ENCODE measurements at places on chromosomes 2 and 18.
A peak's percentile ranks its signal among the peaks of the same experiment; 100 is the strongest.

DNA sequence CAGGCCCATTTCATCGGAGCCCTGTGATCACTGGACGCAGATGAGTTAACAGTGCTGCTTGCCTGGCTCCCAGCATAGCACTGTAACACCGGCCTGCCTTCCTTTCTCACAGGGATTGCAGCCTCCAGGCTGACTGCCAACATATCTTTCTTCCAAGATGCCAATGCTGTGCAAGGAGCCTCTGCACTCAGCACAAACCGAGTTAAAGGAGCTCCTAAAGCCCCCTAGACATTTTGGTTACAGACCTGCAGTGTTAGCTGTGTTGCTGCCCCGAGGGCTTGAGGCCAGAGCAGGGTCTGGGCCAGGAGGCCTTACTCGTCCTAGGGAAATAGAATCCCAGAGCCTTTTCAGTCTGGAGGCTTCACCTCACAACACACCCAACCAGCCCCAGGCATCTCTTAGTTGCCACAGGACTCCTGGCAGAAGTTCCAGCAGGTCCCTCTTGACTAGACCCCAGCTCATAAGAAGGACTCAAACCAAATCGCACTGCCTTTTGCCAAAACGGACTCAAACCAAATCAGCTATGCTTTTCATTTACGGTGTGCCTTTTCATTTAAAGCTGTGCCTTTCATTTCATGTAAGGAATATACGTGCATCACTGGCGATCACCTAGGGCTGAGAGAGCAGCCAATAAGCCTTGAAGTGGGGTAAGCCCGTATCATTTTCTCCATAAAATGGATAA is 58.4 kb upstream of the EML4 start:
- DNase-seq: peak; percentile 41

- no peak for DNase-seq
Measured at GRCh38 chr2:214816008-214816533, 6.6 kb upstream of the BARD1 start.

DNA sequence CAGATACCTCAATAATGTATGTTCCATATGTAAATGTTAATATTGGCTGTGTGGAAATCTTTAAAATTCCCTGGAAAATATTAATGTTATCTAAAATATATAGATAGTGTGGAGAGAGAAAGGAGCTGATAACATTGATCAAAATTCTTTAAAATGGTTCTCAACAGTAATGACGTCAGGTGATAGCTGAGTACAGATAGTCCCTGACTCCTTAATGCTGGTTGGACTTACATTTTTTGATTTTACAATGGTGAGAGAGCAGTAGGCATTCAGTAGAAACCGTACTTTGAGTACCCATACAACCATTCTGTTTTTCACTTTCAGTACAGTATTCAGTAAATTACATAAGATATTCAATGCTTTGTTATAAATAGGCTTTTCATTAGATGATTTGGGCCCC is 146.6 kb downstream of the GALNT3 start:
- no peak for DNase-seq

DNA sequence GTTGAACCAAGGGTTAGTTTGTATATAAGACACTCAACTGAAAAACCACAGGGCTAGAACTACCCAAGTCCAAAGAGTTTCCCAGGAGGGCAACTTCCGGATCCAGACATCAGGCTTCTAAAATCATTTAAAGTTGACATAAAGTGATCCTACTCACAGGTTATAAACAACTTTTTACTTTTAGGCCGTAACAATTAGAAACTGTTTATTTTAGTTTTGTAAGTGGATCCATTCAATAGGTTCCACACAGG is 454.6 kb downstream of the MEIS1 start:
- no peak for DNase-seq

- DNase-seq: no peak
Measured at GRCh38 chr2:205390866-205391265, 291.4 kb upstream of the NRP2 start.

- DNase-seq: peak; percentile 13
Measured at GRCh38 chr2:186126181-186126580, 359.9 kb upstream of the ZC3H15 start.

DNA sequence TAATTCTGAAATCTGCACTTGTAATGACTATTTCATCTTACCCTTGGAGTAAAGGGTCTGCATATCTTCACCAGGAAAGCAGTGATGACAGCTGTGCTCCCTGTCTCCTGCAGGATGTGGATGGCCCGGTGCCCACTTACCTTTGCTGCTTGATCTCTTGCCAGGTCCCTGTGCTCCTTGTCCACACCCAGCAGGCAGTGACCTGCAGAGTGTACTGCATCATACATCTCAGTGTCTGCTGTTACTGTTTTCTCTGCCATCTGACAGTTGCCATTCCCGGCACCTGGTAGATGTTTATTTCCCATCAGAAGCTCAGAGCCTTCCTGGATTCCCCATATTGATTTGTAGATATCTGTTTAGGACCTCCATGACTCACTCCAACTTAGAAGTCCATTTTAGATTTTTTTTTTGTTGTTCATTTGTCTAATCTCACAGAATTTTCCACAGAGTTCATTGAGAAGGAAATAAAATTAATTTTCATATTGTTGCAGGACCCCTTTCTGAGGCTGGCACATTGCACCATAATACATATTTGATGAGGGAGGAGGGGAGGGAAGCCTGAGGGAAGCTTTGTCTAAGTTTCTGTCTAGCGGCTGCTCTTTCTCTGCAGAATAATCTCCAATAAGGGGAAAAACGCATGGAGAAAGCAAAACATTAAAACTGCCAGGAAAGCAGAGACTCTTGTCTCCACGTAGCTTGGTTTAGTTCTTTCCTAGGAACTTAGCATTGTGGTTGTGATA is 697.5 kb upstream of the RAB6C start:
- no peak for DNase-seq

GRCh38 chr2:30250421-30250820 is 19.1 kb downstream of the LBH start:
- no peak for DNase-seq

DNA sequence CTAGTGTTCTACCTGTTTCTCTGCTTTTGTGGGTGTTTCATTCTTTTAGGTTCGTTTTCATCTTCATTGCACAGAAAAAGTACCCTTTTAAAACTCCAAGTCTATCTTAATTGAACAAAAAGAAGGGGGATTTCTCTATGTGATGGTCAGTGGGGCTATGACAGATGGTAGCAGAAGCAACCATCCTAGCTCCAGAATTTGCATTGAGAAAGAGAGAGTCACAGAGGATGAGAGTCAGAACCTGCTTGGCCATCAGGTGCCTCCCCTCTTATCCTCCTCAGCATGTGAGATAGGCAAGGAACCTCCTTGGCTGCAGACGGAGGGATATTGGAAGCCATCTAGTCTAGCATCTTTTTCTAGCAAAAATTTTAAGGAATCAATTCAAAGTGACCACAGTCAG is 398.0 kb upstream of the DCC start:
- no peak for DNase-seq

DNA sequence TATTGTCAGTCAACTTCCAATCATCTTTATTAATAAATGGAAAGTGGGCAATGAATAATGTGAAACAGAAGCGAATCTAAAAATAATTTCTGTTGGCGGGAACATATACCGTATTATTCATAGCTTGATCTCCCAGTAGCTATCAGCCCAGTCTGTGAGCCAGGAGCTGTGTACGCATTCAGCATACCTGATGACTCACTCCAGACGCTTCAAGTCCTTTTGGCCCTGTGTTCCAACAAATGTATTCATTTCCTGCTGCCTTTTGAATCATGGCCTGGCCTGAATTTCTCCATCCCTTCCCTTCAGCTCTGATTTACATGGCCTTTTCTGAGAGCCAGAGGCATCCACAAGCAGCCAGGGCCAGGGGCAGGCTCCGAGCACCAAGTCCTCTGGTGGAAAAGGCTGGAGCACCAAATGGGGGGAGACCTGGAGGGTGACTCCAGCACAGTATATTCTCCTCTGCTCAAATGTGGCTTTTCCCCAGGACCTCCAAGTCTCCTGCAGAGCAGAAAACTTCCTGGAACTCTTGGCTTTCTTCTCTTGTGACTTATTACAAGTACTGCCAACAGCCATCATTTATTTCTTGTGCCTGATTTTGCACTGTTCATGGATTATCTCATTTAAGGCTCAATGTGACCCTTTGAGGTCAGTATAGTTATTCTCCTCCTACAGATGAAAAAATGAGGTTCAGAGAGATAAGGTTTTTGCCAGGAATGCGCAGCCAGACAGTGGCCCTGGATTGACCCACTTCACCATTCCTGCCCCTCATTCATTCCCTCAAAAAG is 108.7 kb downstream of the EN1 start:
- DNase-seq: peak; percentile 100

Data from fibroblast of mammary gland (primary cell).